ENCODE measurements at places on chromosomes 16 and 17.

- DNase-seq = no peak
These were observed 74.0 kb downstream of the TANC2 start for GRCh38 chr17:63039899-63040602.

- DNase-seq = no peak
These were observed 6.3 kb upstream of the CBFB start for GRCh38 chr16:67022531-67023214.

GRCh38 chr17:76104140-76104895 lies 731 bp upstream of the EXOC7 start:
- DNase-seq = no peak

GRCh38 chr17:37737081-37737480 lies 7.8 kb downstream of the HNF1B start:
- DNase-seq = no peak

DNA sequence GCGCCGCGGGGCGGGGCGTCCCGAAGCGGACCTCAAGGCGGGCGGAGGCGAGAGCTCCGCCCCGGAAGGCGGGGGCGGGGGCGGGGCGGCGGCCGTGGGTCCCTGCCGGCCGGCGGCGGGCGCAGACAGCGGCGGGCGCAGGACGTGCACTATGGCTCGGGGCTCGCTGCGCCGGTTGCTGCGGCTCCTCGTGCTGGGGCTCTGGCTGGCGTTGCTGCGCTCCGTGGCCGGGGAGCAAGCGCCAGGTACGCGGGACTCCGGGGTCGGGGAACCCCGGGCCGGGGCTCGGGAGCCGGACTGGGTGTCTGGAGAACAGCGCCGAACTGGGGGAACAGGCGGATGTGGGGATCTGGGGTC lies at the start of gene TNFRSF12A:
Gene TNFRSF12A, plus strand, starts transcription at position 122 of the 357 bp plus-strand sequence. Its CDS starts 30 bp downstream, at position 152.
- peak; percentile 57 for DNase-seq

- no peak for DNase-seq
These were observed 22.6 kb downstream of the SLC25A10 start for GRCh38 chr17:81734405-81735263.

DNA sequence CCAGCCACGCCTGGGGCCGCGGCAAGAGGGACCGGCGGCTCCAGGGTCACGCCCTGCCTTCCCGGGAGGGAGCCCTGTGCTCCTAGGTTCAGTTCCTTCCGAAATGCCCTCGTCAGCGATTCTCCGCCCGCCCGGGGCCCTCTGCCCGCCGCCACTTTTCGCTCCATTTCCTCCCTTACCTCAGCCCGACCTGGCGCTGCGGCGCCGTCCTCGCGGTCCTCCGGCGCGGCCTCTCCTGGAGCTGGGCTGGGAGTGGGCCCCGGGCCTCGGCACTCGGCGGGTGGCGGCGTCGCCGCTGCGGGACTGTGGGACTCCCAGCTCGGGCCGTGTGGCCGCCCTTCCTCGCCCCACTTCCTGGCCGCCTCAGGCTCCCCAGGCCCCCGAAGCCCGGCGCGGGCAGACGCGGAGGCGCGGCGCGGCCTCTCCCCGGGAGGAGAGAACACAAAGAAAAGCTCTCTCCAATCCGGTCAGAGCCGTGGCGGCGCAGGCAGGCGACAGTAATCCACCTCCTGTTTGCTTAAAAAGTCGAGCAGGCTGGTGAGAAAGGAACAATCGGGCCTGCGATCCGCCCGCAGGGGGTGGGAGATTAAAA lies 1.6 kb downstream of the BAHCC1 start:
- DNase-seq = peak; percentile 16

DNA sequence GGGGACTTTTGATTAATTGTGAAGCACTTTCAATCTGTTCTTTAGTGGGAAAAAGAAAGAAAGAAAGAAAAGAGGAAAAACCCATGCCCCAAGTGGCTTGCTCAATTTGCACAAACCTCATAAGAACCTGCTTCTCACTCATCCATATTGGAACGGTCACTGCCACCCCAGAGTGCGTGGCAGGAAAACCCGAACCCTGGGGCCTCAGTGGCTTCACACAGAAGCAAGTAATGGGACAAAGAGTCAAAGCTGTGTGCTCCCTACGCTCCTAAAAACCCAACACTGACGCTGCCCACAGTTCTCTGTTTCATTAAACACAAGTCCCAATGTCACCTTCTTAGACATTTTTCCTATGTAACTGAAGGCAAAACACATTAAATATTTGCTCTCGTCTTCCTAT lies 1.2 kb downstream of the SLC6A4 start:
- DNase-seq = no peak

- peak; percentile 32 for DNase-seq
These were observed 7.3 kb downstream of the C16orf54 start for GRCh38 chr16:29738514-29738913.

DNA sequence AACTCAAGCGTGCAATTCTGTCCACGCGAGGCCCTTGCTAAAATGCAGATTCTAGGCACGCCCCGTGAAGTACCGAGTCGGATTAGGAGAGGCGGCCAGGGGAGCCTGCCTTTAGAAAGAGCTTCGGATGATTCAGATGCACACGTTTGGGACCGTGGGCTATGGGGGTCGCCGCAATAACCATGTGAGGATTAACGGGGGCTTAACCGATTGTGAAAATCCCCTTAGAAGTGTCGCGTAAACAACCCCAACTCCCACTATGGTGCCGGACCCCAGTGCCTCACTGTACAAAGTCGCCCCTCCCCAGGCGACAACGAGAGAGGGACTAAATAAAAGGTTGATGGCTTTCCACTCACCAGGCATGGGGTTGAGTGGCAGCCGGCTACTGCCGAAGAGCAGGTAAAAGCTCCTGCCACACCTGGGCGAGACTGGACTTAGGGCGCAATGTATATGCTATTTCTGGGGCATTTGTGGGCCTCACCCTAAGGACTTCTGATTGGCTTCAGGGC lies 635 bp upstream of the SP2 start:
- no peak for DNase-seq

GRCh38 chr17:42078396-42079043 lies 19.8 kb downstream of the ZNF385C start:
- DNase-seq = no peak

DNA sequence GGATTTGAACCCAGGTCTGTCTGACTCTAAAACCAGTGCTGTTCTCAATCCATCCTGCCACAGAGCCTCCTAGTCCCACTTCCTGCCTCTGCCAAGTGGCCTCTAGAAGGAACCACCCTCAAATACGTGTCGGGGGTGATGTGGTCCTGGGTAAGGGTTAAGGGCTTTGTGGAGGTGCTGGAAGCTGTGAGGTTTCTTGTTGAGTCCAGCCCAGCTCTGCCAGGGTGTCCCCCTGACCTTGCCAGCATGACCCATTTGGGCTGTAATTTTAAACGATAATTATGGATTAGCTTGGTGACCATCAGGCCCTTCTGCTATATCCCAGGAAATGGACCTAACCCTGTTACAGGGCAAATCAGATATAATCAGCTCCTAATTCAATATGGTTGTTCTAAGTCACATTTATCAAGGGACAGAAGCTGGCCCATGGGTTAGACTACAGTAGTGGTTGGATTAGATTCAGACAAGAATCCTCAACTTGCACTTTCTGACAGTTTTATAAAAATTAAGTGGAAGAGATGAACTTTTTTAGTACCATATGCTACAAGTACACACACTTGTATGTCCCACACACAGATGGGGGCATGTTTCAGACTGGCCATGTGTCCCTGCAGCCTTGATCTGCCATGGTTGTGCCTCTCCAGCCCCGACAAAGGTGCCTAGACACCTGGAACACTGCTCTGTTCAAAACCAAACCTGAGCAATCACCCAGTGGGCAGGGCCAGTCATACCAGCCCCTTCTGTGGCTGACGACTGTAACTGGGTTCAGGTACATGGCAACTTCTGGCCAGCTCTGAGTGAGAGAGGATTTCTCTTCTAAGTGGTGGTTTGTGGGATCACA lies 48.0 kb downstream of the SMPD3 start:
- DNase-seq = no peak

GRCh38 chr17:322006-322780 lies 30.4 kb downstream of the RPH3AL start:
- DNase-seq = no peak

- no peak for DNase-seq
These were observed 6.2 kb upstream of the CIITA start for GRCh38 chr16:10870808-10871156.

DNA sequence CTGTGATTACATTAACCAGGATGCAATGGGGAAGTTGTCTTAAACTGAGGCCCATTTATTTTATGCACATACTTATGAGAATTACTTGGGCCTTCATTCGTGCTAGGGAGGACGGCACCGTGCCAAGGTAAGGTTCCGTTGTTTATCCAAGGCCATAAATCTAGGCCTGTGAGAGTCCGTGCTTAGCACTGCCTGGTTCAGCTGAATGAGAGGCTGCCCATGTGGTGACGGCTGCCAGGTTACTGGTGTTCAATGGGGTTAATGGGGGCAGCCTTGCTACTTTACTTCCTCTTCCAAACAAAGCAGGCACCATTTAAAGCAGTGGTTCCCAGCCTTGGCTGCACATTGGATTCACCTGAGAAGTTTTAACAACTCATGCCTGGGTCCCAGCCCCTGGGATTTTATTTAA lies 135.1 kb upstream of the NOL11 start:
- no peak for DNase-seq

GRCh38 chr16:89207993-89208392 lies 7.7 kb upstream of the SLC22A31 start:
- no peak for DNase-seq

GRCh38 chr17:63984651-63985386 lies 12.1 kb upstream of the SCN4A start:
- DNase-seq = peak; percentile 36

DNA sequence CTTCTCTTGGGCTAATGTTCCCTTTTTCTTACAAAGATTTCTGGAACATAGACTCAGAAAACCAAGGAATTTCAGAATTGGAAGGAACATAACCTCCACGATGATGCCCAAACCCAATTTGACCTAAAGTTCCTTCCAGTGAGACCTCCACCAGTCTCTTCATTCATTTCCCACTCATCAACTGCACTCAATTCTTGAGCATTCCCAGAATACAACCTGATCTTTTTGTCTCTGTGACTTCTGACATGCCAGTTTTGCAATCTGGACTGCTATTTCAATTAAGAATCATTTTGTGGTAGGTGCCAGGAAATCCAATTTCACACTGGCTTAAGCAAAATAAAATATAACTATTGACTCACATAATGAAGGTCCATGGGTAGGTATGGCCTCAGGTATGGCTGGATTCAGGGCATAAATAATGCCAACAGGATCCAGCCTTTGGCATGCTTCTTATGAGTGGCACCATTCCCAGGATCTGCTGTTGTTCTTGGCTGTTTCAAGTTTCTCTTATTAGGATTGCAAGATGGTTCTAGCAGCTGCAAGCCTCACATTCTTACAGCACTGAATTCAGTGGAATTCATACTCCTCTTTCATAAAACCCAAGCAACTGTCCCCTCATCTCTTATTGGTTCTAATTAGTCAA lies 184.3 kb downstream of the HS3ST4 start:
- DNase-seq = no peak

DNA sequence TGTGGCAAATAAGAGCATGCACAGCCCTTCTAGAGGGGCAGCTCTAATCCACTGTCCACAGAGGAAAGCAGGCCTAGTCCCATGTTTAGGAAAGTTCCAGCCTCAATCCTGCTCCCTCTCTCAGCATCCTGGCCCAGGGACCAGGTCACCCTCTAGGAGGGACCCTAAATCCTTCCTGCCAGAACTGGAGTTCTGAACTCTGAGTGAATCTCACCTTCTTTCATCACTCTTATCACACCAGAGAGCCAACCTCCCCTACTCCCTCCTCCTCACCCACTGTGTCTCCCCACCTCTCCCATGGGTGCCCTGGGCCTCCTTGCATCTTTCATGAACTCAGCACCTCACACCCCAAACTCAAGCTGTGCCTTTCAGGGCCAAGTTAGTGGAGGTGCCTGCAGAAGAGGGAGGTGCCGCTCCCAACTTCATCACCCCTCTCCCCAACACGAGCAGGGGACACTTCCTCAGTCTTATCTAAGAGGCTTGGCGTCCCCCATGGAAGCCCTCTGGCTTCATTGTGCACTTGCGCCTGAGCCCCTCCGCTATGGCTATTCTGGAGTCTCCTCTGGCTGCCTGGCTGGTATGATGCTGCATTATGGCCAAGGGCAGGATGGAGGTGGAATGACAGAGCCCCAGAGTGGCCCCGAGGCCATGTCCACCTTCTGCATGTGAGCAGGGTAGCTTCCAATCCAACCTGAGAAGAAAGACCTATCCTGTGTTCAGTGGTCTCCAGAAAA lies 31.7 kb downstream of the PIK3R6 start:
- no peak for DNase-seq

- no peak for DNase-seq
These were observed 44.6 kb downstream of the STH start for GRCh38 chr17:46043606-46044005.

GRCh38 chr16:84585886-84586285 lies 32.0 kb downstream of the COTL1 start:
- DNase-seq = no peak

DNA sequence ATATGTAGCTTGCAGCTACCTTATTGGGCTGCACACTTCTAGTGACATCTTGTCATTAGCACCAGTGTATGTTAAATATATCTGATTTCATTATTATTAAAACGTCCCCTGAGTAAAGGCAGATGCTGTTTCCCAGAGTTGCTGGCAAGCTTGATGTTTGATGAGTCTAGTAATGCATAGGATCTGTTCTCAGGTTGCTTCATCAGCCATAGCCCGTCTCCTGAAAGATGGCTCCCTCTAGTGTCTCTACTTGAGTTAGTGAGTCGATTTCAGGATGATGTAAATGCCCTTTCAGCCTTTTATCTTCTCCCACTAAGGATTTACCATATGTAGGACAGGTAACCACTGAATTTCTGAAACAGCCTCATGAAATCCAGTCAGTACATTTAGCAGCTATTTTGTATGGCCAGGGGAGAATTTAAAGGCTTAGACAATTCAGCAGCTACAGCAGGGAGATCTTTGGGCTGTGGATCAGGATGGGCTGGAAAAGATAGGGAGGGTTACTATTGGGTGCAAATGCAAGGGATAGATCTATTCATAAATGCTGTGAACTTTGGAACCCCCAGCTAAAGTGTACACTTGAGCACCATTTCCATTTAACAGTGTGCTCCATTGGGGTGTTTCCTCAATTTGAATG lies 376.3 kb downstream of the CNTNAP4 start:
- no peak for DNase-seq

GRCh38 chr16:83301971-83302370 lies 505.8 kb upstream of the HSBP1 start:
- DNase-seq = no peak

GRCh38 chr16:89093602-89094251 lies at the start of gene ACSF3:
Gene ACSF3, plus strand, starts transcription at chr16:89093852. Its CDS starts 6,830 bp downstream, at chr16:89100682.
- peak; percentile 57 for DNase-seq

- DNase-seq = no peak
These were observed 22.5 kb downstream of the NPRL3 start for GRCh38 chr16:116015-116414.

DNA sequence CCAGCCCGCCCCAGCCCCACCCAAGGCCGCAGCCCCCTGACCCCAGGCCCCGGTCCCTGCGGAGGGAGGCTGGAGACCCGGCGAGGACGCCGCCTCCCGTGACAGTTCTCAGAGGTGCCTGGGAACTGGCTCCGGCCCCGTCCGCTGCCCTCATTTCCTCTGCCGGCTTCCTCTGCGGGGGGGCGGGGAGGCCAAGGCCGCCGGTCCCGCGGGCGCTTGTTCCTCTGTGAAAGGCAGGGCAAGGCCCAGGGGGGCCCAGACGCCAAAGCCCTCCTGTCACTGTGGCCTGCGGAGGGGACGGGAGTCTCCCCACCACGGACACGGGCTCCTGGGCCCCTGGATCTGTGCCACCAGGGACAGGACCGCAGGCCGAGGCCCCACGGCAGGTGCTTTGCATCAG lies 5.0 kb upstream of the PVALEF start:
- DNase-seq = no peak

All from activated effector memory CD4-positive, alpha-beta T cell treated with Interleukin-2 at 50 U/mL for 16 hours (primary cell).